T-helper 17 cell (primary cell): ENCODE measurements at places on chromosomes 5 and 9.

- DNase-seq: no peak
Observed at GRCh38 chr5:164005071-164005470, 499.7 kb downstream of the MAT2B start.

GRCh38 chr9:70285981-70286598 lies 27.3 kb downstream of the SMC5 start:
- DNase-seq: no peak

DNA sequence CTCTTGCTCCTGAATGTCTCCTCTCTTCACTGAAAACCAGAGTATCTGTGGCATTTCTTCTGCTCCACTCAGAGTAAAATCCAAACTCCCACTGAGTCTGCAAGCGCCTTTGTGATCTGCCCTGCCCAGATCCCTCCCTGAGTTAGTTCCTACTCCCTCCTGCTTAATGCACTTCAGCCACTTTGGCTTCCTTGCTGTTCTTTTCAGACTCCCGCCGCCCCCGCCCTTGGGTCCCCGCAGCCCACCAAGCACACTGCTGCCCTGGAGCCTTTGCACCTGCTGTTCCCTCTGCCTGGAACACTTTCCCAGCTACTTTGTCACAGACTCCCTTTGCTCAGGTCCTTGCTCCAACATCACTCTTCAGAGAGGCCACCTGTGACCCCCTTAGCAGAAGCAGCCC lies 127.2 kb upstream of the SLC25A48 start:
- DNase-seq: no peak

- no peak for DNase-seq
Observed at GRCh38 chr5:74196233-74196632, 444.3 kb downstream of the ENC1 start.

- no peak for DNase-seq
Observed at GRCh38 chr9:121288673-121289025, 20.7 kb downstream of the GSN start.

GRCh38 chr5:103041071-103041676 lies 78.8 kb downstream of the GIN1 start:
- no peak for DNase-seq

DNA sequence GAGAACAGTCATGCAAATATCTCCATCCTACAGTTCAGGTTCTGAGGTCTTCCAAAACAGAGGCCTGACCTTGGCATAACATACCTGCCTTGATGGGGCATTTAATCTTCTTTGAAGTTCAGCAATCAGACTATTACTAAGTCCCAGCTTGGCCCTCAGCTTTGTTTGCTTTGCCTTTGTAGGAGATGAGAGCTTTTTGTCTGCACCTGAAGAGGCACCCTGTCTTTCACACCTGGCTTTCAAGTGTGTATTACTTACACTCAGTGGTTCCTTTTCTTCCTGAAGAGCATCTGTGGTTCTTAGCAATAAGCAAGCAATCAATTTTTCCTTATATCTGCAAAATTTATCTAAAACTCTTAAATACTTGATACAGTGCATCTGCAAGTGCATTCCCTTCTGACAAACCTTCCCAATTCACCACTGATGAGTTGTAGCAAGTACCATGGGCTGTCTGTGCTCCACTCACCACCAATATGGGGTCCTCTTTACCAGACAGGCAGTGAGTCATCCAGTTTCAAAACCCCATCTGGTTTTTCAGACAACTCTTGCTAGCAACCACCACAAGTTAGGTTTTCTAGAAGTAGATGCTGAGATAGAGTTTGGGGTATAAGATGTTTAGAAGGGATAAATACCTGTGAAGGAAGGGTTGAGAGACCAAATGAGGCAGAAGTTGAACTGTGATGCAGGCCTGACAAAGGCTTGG lies 100.2 kb downstream of the HINT1 start:
- DNase-seq: no peak

- DNase-seq: no peak
Observed at GRCh38 chr5:51679286-51679685, 296.0 kb downstream of the ISL1 start.

DNA sequence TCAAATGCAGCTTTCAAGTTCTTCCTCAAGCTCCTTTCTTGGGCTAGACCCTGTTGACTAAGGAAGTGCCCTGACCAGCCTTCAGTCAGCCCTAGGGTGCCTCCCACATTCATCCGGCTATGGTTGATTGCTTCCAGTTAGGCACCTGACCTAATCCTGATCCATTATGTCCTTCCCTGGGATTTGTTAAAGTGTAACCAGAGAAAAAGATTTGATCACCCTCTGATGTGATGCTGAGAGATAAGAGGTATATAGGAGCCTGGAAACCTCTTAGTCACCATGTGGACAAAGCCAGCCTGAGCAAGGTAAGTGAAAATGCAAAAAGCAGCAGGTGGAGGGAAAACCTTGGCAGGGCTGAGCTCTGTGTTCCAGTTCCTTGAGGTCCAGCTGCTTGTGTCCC lies 178.8 kb upstream of the ERCC6L2 start:
- no peak for DNase-seq

DNA sequence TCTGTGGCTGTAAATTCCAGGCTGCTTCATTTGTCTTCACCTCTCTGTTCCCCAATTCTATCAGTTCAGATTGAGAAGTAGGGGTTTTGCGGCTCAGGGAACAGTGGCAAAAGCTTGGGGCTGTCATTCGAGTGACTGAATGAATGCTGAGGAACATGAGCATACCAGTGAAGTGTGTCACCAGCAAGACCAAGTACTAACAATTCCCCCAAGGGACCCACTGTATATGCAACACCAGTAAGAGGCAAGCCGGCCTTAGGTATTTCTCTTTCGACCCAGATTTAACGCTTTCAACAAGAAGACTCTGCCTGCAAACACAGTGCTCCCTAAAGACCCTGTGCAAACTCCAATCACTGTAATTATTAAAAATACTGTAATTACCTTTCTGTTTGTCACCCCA lies 25.8 kb downstream of the KLHL3 start:
- no peak for DNase-seq

GRCh38 chr9:20512106-20512505 lies 110.2 kb downstream of the MLLT3 start:
- DNase-seq: no peak

GRCh38 chr9:114286146-114286679 lies 36.7 kb upstream of the ORM1 start:
- no peak for DNase-seq

DNA sequence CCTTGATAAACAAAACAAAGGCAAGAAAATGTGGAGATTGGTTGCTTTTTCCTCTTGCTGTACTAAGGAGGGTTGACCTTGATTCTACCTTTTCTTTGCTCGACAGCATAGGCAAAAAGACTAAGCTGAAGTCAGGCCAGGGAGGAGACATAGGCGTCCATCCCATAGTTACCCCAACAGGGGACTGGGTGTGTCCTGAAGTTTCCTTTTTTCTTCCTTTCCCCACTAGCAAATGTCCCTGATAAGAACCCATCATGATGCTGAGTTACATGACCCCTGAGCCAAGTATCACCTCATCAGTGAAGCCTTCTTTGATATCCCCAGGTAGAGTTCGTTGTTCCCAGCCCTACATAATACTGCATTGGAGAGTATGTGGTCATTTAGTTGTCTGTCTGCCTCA lies 9.9 kb upstream of the SHROOM1 start:
- no peak for DNase-seq

DNA sequence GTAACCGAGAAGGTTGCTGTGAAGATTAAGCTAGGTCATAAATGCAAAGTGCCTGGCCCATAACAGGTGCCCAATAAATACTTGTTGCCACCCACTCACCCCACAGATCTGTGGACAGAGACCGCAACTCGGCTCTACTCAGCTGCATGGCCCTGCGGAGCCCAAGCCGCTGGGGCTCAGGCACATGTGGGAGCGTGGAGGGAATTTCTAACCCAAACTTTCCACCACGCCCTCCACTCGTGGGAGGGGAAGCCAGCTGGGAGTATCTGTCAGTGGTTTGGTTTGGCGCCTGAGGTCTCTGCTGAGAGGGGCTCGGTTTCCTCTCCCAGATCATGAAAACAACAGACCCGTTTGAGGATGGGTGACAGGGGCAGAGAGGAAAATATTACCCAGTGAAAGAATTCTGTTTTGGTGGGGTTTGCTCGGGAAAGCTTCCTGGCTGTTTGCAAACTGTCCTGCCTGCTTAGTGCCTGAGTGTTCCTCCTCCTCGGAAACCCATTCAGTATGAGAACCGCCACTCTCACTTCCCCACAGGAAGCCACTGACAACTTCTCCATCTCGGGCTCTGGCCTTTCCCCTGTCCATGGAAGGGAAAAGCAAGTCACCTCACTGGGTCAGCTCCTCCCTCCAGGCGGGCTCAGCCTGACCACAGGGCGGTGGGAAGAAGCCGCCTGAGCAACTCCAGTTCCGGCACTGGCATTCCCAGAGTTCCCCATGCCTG lies 60.1 kb downstream of the RGS3 start:
- DNase-seq: no peak
